ENCODE measurements at places on chromosomes 11 and 22.

DNA sequence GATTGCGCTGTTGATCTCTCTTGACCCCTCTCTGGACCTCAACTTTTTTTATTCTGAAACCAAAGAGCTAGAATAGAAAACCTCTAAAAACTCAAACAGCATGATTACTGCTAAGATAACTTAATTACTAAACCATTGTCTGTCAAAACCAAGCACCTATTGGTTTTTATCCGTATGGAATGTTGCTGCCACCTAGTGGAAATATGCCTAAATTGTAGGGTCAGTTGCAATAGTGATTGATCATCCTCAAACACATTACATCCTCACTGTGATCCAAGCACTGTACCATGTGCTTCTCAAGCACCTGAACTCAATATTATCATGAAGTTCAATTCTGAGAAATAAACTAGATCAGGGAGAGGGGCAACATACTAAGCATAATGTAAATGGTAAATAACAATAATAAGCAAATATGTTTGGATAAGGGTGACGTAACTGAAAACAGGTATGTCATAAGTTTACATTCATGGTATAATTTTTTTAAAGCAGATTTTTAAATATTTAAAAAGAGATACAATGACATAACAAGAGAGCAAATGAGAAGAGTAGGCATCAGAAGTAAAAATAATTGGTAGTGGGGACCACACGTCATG lies 3.8 kb upstream of the OR5A2 start:
- peak; percentile 6 for DNase-seq

GRCh38 chr22:26762503-26763472 lies 105.4 kb downstream of the MIAT start:
- DNase-seq = peak; percentile 17

DNA sequence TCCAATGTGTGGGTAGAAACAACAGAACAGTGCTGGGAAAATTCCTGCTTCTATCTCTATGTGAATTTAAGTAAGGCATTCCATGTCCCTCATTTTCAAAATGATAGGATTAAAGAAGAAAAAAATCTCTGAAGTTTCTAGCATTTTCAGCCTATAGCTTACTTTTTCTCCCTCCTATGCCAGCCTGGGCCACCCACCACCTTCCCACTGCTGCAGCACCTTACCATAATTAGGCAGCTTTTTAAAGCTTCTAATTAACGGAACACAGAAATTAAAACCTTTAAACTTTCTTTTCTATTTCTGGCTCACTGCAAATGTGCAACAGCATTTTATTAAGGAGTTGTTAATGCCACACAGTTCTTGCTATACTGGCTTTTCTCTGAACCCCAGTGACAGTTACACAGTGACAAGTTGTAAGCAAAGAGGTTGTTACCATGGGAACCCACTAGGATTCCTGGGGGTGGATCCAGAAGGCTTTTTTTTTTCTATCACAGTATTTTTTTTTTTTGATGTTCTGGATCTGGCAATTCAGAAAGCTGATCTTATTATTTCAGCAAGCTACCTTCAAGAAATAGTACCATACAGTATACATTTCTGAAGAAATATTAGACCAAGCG lies 20.2 kb downstream of the CELF1 start:
- no peak for DNase-seq

- DNase-seq = peak; percentile 22
These were observed 34.8 kb downstream of the EFCAB6 start for GRCh38 chr22:43777286-43777685.

GRCh38 chr11:112810951-112811350 lies 150.3 kb upstream of the NCAM1 start:
- no peak for DNase-seq

- no peak for DNase-seq
These were observed at the start of gene SLCO2B1 for GRCh38 chr11:75150879-75151278. Gene SLCO2B1, plus strand, starts transcription at chr11:75151107. Its CDS starts 275 bp downstream, at chr11:75151382.

- no peak for DNase-seq
These were observed 35.9 kb upstream of the POU2AF1 start for GRCh38 chr11:111414936-111415335.

- DNase-seq = no peak
These were observed 854.5 kb downstream of the BRD1 start for GRCh38 chr22:48972979-48973693.

GRCh38 chr22:25701056-25701780 lies 40.8 kb upstream of the MYO18B start:
- DNase-seq = no peak

GRCh38 chr11:106520146-106520912 lies 442.9 kb downstream of the AASDHPPT start:
- DNase-seq = no peak

DNA sequence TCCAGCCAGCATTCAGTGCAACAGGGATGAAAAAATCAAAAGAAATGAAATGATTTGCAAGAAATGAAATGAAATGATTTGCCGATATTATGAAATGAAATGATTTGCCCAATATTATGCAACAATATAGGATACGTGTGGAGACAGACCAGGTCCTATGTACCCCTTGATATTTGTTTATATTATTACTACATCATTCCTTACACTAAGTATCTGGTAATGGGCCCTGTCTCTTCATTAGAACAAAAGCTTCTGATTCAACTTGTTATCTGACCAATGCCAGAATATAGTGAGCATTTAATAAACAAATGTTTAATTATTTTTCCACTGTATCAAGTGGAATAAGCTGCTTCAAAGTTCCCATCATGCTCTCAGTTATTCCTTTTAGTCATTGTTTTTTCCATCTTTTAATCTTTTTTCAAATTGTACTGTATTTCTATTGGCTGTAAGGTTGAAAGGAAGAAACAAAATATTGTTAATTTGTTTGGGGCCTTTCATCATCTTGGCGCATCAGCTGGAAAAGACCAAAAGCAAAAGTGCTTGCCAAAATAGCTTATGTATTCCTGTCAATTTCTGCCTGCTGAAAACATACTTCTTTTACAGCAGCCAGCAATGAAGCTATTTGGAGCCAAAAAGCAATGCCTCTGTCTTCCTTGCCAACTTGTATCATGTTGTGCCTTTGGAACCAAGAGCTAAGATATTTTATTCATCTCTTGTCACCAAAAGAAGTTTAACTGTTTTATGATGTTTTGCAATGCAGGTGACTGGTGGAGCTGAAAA lies 2314.9 kb downstream of the LRRC4C start:
- no peak for DNase-seq

- DNase-seq = no peak
These were observed 40.5 kb upstream of the CDON start for GRCh38 chr11:126103150-126103549.

- DNase-seq = no peak
These were observed 249.0 kb upstream of the KIRREL3 start for GRCh38 chr11:127249576-127249975.

GRCh38 chr11:32870676-32871075 lies 21.9 kb upstream of the QSER1 start:
- DNase-seq = no peak

DNA sequence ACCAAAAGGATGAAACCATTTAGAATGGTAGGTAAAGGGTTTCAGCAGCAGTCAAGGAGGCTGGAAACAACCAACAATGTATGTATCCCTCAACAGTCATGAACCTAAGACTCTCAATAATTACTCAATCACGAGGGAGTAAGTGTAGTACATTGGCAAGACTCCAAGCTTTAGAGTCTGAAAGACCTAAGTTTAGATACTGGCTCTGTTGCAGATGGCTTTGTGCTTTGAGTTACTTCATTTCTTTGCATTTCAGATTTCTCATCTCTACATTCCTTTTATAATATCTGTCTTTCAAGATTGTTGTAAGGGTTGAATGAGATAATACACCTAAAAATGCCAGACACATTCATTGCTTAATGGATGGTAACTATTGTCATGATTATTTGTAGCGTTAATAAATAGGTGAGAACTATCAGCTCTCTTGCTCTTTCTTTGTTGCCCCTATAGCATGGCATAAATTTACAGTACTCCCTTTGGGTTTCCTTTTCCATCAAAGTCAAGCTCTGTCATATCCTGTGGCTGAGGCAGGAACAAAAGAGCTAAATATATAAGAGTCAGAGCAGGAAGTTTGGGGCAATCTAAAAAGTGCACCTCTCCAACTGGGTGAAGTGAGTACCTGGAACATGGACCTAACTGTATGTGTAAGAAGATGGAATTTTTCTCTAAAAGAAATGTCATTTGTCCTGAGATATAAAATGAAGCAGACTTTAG lies 228.2 kb upstream of the ZC3H12C start:
- no peak for DNase-seq

GRCh38 chr11:26599876-26600434 lies 27.9 kb upstream of the MUC15 start:
- no peak for DNase-seq

- no peak for DNase-seq
These were observed 82.0 kb upstream of the ARHGAP32 start for GRCh38 chr11:129273944-129274711.

DNA sequence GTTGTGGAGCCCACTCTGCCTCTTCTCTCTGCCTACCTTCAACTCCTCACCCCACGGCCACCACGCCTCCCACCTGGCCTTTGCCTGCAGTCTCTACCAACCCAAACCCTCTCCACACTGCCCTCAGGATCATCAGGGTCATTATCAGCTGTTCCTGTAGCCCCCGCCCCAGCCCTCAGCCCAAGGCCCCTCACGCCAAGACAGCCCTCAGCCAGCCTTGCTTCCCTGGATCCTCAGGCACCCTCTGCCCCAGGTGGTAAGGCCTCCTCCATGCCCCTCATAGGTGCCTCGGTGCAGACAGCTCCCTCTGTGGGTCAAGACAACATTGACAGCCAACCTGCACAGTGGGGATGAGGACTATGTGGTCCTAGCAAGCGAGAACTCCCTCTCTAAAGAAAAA lies 1.7 kb downstream of the SBF1 start:
- no peak for DNase-seq

DNA sequence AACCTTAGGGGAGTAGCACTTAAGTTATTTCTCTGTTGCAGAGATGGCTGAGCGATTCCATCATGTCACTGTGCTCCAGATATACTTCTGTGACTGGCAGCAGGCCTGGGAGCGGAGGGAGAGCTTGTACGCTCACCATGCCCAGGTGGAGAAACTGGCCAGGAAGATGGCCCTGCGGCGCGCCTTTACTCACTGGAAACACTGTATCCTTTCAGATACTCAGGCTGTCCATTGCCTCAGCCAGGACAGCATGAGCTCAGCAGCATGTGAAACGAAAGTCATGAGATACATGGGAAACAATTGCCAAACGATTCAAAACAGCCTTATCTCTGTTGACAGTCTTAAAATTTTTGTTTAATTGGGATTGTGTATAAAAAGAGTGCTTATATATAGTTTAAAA lies 78.9 kb downstream of the SFI1 start:
- DNase-seq = no peak
